ENCODE measurements at places on chromosomes 6 and 20.

DNA sequence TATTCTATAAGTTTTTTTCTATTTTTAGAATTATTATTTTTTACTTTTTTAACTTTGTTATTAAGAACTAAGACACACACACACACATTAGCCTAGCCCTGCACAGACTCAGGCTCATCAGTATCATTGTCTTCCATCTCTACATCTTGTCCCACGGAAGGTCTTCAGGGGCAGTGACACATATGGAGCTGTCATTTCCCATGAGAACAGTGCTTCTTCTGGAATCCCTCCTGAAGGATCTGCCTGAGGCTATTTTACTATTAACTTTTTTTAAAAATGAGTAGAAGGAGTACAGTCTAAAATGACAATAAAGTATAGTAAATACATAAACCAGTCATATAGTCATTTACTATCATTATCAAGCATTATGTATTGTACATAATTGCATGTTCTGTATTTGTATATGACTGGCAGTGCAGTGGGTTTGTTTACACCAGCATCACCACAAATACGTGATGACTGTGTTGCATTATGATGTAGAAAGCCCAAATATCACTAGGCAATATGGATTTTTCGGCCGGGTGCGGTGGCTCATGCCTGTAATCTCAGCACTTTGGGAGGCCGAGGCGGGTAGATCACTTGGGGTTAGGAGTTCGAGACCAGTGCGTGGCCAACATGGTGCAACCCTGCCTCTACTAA, 57.9 kb downstream of the HIVEP1 start:
- no peak for DNase-seq

GRCh38 chr6:121382467-121383121, 48.3 kb upstream of the TBC1D32 start:
- no peak for DNase-seq

DNA sequence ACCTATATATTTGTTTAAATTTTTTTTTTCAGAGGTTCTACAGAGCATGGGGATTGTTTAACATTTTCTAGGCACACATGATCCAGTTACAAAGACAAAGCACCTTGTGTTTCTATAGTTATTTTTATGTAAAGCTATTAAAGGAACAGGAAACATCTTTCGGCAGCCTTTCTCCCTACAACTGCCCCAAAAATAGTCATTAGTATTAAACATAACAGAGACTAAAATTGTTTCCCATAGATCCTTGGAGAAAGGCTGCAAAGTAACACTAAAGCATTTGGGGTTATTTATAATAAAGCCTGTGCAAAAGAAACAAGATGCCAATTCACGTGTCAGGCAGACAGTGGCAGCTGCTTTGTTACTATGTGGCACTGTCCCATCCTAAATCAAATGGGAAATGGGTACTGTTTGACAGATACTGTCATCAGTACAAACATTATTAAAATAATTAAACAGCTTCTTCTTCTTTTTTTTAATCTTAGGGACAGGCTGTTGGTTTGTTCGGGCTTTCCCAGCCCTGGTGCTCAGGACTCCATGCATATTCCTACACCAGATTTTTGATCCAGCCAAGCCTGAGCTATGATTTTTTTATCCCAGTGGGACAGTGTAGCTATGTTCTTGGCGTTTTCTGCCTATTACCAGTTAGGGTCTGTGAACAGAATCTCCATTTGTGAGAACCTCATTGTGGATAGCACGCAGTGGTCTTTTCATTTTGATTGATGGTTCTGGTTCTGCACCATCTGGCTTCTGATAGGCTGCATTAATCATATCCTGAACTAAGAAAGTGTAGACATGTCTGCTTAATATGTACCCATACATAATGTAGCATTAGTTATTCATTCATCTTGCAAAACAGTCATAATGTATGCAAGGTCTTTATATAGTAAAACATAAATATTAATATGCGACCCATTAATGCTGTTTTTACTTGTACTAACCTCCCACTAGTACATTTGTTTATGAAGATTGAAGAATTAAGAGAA, 460.4 kb upstream of the SOX4 start:
- DNase-seq = no peak

DNA sequence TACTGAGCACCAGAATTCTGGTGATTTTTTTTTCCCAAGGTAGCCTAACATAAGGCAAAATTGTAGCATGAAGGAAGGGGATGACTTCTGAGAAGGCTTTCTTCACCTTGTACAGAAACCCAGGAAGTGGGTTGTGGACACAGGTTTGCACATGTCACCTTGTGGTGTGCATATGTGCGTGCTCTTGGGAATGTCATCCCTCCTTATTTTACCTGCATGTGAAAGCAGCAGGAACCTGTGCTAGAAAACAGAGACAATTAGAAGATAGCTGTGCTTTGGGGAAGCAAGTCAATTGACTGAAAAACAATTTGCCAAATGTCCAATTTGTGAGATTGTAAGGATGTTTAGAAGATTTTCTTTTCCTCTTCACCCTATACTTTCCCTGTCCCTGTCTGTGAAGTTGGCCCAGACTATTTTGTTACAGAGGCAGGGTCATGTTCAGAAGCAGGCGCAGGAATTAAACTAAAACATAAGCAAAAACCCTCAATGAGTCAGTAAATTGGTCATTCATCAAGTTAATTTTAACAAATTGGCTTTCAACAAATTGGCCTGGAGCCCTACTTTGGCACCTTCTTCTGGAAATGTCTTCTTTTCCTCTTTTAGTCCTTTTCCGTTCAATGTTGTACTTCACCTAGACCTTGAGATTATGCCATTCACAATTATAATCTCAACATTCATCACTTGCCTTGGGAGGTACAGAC, 261.2 kb downstream of the ADGB start:
- no peak for DNase-seq

- DNase-seq = no peak
Measured at GRCh38 chr6:146803601-146804000, 204.8 kb downstream of the ADGB start.

DNA sequence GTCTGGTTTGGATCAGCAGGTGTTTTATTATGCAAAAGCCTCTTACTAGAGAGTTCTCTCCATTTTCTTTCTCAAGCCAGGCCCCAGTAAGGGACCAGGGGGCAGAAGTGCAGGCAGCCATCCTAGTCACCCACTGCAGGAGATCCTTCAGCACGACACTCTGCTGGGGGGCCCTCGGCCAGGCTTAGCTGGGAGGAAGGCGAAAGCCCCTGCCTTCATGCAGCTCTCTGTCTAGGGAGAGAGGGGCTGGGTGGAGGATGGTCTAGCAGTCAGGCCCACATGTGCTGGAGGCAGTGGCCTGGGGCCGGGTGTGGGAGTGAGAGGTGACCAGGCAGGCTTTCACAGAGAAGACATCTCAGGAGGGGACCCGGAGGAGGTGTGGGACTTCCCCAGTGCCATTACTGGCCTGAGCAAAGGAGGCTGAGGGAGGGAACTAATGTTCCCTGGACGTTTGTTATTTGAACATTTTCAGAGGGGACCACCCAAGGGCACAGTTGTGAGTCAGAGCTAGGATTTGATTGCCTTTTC, 33.5 kb upstream of the VSTM2L start:
- no peak for DNase-seq

- DNase-seq = no peak
Measured at GRCh38 chr6:121800047-121800446, 364.6 kb downstream of the GJA1 start.

- DNase-seq = no peak
Measured at GRCh38 chr20:49676581-49677291, 36.9 kb downstream of the B4GALT5 start.

GRCh38 chr6:30500421-30501355, 11.4 kb downstream of the HLA-E start:
- no peak for DNase-seq

- DNase-seq = no peak
Measured at GRCh38 chr6:11969092-11969491, 43.0 kb upstream of the HIVEP1 start.

GRCh38 chr6:159044899-159045727, at the start of gene TAGAP:
Gene TAGAP, minus strand, starts transcription at chr6:159044991. Its CDS starts 845 bp downstream, at chr6:159044146.
- DNase-seq = no peak

- no peak for DNase-seq
Measured at GRCh38 chr6:5832668-5833067, 174.1 kb downstream of the NRN1 start.

All from D721Med (cell line).